ENCODE measurements at places on chromosomes 5 and 9.

- DNase-seq, result no peak
These were observed 18.0 kb upstream of the STARD4 start for GRCh38 chr5:111530298-111530740.

DNA sequence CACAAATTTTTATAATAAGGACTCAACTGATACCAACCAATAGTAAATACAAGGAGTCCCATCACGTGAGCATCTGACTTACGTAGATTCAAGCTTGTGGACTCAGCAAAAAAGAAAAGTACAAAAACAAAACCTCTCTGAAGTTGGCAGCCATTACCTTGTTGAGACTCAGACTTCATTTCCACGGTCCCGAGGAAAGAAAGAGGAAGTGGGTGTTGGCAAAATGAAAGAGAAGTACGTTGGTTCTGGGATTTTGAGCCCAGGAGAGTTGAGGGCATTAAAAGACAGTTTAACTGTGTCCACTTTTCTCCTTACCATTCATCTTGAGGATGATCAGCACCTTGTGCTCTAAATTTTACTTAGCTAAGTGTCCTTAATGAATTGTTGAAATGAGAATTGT lies 26.7 kb downstream of the NCBP1 start:
- no peak for DNase-seq

GRCh38 chr5:94788527-94788926 lies 170.1 kb downstream of the SLF1 start:
- no peak for DNase-seq

DNA sequence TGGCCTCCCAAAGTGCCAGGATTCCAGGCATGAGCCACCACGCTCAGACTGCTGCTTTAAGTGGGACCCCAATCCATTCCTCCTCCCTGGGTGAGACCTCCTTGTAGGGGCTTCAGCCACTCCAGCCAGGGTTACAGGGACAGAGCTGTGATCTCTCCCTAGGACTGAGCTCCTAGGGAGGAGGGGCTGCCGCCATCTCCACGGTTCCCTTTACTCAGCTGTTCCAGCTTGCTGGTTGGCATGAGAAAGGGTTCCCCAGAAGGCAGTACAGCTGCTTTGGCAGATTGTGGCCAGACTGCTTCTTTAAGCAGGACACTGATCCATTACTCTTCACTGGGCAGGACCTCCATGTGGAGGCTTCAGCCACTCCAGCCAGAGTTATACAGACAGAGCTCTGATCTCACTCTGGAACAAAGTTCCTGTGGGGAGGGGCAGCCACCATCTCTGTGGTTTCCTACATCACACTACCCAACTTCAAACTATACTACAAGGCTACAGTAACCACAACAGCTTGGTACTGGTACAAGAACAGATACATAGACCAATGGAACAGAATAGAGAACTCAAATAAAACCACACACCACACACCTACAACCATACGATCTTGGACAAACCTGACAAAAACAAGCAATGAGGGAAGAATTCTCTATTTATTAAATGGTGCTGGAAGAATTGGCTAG lies 7.2 kb downstream of the INSL6 start:
- no peak for DNase-seq

GRCh38 chr5:106127985-106128384 lies 1542.8 kb downstream of the EFNA5 start:
- DNase-seq, result no peak

- no peak for DNase-seq
These were observed 54.6 kb downstream of the MEGF9 start for GRCh38 chr9:120659676-120660075.

- DNase-seq, result no peak
These were observed 432.6 kb downstream of the CDH18 start for GRCh38 chr5:19555436-19555835.

- no peak for DNase-seq
These were observed 176.3 kb upstream of the MEF2C start for GRCh38 chr5:89059274-89059673.

- no peak for DNase-seq
These were observed 511.2 kb upstream of the GRAMD2B start for GRCh38 chr5:125912028-125912427.

DNA sequence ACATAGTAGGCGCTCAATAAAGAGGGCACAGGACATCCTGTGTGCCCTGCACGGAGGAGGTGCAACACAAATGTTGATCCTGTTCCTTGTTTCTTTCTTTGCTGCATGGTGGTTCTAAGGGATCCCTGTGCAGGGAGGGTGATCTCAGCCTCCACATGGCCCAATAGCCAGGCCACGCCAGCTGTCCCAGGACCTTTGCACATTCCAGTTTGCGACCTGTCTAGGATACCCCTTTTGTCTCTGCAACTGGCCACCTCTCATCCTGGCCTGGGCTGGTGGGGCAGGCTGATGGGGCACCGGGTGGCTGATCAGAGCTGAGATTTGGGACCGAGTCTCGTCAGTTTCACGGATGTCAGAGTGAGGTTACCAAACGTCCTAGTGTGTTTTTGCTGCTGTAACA lies 79.5 kb downstream of the CFAP77 start:
- DNase-seq, result no peak

GRCh38 chr5:119315516-119315949 lies 40.3 kb upstream of the TNFAIP8 start:
- DNase-seq, result peak; percentile 49

DNA sequence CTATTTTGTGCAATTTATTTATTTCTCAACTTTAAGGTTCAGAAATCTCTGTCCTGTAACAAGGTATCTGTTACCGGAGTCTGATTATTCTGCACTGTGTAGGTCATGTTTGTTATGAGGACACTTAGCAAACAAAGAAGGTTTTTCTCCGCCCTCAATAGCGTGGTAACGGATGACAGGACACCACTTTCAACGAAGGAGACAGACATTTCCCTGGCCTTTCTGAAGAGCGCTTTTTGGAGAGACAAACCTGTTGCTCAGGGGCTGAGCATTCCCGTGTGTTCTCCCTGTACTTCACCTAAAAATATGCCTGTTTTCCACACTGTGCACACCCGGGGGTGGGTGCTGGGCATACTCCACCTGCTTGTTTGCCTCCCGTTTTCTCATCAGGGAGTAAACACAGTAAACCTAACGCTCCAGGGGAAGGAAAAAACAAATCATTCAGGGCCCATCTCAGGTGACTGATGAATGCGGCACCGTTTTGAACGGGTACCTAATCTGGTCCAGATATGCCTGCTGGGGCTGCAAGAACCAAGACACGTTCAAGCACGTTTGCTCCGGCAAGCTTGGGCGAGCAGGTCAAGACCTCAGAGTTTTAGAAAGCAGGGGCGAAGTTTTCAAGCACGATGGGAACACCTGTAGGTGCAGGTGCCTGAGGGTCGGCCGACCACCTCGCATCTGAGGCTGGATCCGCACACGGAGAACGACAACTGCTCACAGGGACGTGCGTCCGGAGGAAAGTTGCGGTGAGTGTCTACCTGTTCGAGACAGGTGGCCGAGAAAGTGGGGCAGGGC lies 859 bp downstream of the RETREG1 start:
- no peak for DNase-seq

- no peak for DNase-seq
These were observed 252.9 kb downstream of the CWC27 start for GRCh38 chr5:65021527-65022226.
